ENCODE measurements at places on chromosomes 12 and 14.

GRCh38 chr12:124317400-124317799 lies 22.5 kb downstream of the RFLNA start:
- no peak for DNase-seq

- no peak for DNase-seq
Measured at GRCh38 chr12:109820816-109821381, 12.3 kb downstream of the TRPV4 start.

DNA sequence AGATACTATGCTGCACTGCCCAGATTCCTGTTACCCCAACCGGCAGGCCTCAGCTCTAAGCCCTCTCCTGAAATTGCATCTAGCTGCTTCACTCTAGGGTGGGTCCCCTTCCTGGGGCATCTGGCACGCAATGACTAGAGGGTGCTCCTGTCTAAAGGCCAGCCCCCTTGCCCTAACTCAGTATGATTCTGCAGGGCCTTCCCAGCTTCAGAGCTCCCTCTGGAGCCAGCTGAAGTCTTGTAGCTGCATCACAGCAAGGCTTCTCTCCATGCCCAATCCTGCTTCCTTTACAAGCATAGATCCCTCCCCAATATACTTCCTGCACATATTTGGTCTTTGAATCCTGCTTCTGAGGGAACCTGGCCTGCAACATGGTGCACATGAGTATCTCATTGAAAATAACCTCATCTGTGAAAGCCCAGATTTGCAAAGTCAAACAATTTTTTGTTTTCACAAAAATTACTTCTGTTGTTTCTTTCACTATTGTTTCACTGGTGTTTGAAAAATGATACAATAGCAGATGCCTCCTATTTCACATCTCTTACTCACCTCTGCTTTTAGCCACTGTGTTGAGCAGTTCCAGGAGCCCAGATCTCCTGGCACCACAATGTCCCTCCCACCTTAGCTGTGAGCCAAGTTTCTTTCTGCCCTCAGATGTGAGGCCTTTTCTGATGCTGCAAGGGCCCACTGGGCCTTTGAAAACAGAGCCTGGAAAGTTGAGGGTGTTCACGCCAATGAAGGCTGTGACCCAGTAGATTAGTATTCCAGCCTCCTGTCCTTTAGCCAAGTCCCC lies 169.5 kb upstream of the EGLN3 start:
- no peak for DNase-seq

GRCh38 chr14:58408681-58409215 lies 13.0 kb downstream of the TOMM20L start:
- DNase-seq, result no peak

GRCh38 chr14:69105326-69105725 lies 47.6 kb downstream of the DCAF5 start:
- no peak for DNase-seq

DNA sequence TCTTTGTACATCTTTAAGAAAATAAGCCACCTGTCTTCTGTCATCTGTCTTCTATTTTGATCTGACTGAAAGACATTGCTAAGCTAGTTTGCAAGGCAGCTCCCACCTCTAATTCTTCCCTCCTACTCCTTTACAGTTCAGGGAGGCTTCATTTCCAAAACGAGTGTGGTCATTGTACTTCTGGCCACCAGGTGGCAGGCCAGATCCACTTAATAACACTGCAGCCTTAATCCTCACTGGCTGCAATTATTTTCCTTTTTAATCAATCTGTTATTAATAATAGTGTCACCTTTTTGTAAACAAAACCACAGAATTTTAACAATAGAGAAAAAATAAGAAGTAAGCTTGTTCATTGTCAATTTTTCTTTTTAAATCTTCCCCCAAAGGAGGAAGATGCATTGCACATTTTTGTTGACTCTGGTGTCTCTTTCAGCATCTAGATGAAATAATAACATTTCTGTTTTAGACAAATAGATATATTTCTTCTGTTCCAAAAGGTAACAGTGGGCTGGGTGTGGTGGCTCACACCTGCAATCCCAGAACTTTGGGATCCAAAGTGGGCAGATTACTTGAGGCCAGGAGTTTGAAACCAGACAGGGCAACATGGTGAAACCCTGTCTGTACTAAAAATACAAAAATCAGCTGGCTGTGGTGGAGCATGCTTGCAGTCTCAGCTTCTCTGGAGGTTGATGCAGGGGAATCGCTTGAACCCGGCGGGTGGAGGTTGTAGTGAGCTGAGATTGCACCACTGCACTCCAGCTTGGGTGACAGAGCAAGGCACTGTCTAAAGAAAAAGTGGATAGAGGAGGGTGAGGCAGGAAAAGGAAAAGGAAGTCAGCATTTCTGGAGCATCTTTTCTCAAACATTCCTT lies 23.3 kb downstream of the GABARAPL1 start:
- DNase-seq, result no peak

DNA sequence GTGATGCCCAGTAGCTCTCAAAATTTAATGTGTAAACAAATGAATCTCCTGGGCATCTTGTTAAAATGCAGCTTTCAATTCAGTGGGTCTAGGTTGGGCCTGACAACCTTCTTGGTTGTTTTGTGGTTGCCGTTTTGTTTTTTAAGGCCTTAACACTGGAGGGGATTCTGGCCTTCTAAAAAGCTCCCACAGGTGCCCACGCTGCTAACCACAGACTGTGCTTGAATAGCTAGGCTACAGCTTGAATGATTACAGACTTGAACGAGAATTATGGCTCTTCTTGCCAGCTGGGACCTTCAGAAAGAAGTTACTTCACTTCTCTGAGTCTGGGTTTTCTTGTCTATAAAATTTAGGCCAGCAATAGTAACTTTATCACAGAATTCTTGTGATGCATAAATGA lies 1.3 kb upstream of the FLVCR2 start:
- no peak for DNase-seq

DNA sequence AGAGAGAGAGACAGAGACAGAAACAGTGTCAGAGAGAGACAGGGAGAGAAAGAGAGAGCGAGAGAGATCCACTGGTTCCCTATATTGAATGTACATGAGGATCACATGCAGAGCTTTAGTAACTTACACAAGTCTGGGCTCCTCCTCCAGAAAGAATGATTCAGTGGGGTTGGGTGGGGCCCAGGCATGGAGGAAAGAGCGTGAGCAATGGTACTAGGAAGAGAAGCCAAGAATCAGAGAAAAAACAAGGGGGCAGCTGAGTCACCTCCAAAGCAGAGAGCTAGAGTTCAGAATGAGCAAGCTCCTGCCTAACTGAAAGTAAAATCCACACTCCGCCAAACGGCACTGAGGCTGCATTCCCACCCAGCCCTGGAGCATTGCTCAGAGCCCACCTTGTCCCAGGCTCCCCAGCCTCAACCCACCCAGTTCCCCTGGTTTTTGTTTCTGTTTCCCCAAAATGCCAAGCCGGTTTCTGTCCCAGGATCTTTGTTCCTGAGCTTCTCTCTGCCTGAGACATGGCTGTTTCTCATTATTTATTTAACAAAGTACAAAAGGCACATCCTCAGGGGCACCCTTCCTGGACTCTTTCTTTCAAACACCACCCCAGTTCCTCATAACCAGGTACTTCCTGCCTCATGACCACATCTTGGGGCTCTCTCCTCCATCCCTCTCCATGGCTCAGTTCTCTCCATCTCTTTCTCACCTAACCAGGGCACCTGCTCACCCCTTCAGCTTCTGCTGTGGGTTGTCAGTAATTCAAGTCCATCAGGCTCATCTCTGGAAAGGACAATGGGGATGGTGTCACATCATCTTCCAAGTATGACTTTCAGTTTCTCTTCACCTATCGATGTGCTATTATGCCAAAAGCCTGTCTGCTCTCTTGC lies 670.3 kb upstream of the TBX3 start:
- DNase-seq, result no peak

DNA sequence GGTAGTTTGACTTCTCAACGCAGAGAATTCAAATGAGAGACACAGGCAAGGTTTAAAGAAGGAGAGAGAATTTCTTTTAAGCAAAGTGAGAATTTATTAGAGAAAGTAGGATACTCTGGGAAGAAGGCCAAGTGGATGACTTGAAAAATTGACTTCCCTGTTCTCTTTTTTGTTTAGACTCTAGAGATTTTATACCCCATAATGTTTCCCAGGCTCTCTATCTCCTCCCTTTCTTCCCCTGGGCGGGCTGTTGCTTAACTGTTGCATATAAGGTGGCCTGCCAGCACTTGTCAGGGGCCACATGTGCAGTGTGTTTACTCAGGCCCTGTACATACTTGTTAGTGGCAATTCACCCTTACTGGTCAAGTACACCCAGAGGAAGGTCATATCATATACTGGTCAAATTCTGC lies 403.7 kb downstream of the SLC6A15 start:
- no peak for DNase-seq

DNA sequence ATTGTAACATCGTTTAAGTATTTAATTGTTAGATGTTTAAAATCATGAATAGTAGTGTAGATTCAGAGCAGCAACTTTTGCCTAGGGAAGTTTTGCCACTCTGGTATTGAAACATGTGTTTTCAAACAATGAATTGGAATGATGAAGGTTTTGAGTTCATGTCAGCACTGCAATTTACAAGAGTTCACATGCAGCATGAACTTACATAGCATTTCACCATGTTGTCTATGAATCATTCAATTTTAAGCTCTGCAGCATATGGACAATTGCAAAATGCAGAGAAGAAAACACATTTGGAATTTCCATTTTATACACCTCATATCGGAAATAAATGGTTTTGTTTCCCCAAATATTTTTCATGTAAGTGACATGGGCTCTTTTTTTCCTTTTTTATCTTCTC lies 170.7 kb upstream of the CDKN3 start:
- no peak for DNase-seq

DNA sequence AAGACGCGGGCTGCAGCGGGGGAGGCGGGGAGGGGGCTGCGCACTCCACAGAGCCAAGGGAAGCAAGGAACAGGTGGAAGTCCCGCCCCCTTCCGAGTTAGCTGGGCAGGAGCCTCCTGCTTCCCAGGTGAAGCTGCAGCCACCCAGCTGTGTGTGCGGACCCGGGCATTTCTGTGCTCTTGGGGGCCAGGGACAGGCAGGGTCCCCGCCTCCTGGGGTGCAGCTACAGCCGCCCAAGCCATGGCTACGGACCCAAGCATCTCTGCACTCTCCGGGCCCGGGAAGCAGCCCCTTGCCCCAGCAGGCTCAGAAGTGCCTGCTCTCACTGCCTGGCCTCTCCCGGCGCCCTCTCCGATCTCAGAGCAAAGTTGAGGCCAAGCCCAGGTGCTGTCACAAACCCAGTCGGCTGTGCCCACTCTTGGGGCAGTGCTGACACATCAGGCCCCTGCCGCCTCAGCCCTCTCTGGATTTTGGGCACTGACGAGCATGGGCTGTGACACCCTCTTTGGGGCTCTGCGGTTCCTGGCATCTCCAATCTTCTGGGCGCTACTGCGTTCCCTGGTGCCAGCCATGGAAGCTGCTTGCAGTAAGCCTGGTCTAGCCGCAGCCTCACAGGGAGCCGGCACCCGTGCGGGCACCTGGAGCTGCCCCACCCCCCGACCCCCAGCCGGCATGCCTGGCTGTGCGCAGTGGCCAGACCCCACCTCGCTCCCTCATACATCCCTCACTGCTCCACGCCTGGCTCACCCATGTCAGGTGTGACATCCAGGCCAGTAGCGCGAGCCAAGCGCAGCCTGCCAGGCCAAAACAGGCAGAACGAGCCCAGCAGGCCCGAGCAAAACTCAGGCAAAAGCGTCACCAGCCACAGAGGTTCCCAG lies 8.5 kb upstream of the MGAT4C start:
- no peak for DNase-seq

DNA sequence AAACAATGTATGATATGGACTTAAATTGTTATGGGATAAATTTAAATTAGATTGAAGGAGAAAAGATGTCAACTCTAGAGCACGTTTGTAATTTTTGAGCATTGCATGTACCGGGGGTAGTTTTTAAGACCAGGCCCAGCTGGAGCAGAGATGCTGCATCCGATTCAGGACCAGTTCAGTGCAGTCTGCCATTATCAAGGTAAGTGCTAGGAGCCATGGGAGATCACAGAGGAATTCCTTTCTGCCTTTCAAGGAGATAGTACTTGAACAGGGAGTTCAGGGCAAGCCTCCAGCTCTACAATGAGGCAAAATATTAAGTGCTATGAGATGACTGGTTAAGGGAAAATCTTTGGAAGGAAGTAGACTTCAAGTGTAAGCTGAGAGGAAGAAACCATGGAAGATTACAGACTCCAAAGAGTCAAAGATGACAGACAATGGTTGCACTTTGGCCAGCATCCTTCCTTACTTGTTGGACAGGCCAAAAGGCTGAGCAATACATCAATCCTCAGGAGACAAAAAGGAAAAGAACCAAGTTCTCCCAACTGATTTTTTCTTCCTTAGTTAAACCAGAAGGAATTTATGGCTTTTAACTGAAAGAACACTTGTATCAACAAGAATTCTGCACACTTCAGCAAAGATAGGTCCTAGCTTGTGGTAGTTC lies 113.2 kb upstream of the HIF1A start:
- no peak for DNase-seq

GRCh38 chr14:68234101-68234905 lies 414.7 kb downstream of the RAD51B start:
- DNase-seq, result no peak

- DNase-seq, result no peak
Measured at GRCh38 chr14:105292826-105293711, 7.7 kb downstream of the BRF1 start.

- no peak for DNase-seq
Measured at GRCh38 chr12:74871817-74872216, 334.2 kb downstream of the ATXN7L3B start.

DNA sequence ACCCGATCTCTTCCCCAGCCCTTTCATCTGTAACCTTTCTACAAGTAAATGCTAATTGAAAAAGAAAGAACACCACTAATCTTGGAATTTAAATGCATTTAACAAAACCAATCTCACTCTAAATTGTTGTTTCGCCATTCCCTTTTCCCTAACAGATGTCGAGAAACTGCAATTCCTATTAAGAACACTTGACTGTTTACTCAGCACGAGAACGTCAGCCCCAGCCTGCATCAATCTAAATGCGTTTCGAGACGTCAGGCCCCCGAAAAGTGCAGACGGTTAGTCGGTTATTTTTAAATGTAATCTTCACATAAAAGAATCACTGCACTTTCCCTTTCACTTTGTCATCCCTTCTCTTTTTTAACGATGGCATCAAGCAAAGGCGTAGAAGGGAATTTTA lies 837.6 kb downstream of the VRK1 start:
- DNase-seq, result no peak

GRCh38 chr12:26846416-26846815 lies 13.4 kb upstream of the ITPR2 start:
- no peak for DNase-seq

- no peak for DNase-seq
Measured at GRCh38 chr14:58476320-58476719, 48.8 kb downstream of the KIAA0586 start.

GRCh38 chr14:61578745-61579144 lies 116.6 kb upstream of the HIF1A start:
- no peak for DNase-seq

GRCh38 chr12:57852620-57853500 lies 6.3 kb upstream of the CTDSP2 start:
- DNase-seq, result no peak

DNA sequence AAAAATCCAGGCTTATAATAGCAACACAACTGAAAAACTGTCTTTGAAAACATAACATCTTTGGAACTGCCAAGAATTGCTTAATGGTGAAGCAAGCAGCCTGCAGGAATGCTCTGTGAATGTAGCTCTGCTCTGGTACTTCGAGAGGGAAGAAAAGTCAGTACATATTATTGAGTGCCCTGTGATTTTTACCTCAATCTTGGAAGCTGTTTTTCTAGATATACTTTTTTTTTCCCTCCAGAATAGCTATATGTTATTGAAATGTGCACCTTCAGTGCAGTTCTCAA lies 508.1 kb downstream of the PCNX1 start:
- DNase-seq, result no peak

- DNase-seq, result no peak
Measured at GRCh38 chr12:70983692-70984091, 63.2 kb upstream of the PTPRR start.

- DNase-seq, result no peak
Measured at GRCh38 chr14:62956413-62956812, 88.8 kb downstream of the KCNH5 start.

Data from stimulated activated CD4-positive, alpha-beta T cell treated with anti-CD3 and anti-CD28 coated beads, Interleukin-4, amount 100 ng/mL, for 48 hours (primary cell).